Fibroblast of skin of left quadriceps (primary cell): ENCODE measurements at places on chromosomes 13 and 19.

DNA sequence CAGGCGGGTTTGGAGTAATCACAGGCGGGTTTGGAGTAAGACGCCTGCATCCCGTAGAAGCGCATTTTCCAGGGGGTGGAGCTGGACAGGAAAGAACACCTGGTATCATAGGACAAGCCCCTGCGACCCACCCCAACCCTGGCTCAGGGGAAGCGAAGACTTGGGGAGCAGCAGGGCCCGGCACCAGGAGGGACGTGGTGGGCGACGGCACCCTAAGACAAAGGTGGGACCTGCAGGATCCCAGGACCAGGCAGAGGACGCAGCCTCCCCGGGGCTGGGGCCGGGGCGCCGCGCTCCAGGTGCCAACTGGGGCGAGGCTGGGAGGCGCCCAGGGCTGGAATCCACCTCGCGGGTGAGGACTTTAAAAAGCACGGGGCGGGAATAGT lies 520 bp downstream of the ZNF600 start:
- no peak for DNase-seq

GRCh38 chr13:26985285-26985878 lies 186.2 kb downstream of the USP12 start:
- peak; percentile 54 for DNase-seq

DNA sequence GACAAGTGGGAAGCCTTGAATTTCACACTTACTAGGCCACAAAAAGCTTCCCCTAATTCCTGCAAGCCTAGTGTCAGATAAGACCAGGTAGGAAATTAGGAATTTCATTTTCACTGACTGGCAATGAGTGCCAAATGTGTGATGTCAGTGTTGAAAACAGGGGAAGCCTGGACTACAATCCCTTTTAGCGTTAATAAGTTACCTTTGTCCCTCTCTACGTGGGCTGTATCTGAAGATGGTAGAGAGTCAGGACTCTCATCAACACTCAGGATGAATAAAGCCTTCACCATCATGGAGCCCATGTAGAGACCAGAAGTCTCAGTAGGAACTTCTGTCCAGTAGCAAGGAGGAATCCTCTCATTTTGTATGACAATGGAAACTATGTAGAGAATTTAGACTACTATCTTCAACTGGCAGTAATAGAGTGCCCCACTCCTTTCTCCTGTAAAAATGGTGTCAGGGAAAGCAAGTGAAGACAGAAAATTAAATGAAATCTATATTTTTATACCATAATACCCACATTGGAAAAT lies 324.1 kb upstream of the KLHL1 start:
- DNase-seq, result no peak

DNA sequence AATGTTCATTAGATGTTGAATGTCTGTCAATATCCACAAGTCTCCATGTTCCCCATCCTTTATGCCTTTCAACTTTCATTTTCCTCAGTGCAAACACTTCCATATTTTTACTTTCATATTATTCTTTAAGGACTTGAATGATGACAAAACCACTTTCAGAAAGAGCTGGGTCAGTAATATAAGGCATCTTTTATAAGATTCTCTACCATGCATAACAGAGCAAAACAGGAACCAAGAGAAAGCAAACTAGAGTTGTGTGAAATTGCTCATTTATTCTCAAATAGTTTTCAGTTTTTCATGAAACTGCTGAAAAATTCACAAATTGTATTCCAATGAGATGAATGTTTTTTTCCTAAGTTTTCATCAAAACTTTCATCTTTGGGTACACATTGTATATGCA lies 1247.6 kb downstream of the PCDH17 start:
- no peak for DNase-seq

DNA sequence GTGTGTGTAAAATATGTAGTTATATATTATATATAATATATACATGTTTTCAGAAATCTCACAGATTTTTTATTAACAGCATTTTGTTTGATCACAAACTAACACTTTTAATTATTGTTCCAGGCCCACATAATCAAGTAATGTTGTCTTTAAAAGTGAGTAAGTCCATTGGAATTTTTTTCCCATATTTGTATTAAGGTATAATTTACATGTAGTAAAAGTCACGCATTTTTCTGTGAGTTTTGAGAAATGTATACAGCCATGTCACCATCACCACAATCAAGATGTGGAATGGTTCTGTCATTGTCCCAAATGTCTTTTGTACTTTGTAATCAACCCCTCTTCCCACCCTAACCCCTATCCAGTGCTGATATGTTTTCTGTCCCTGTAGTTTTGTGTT lies 120.0 kb upstream of the RFC3 start:
- no peak for DNase-seq

DNA sequence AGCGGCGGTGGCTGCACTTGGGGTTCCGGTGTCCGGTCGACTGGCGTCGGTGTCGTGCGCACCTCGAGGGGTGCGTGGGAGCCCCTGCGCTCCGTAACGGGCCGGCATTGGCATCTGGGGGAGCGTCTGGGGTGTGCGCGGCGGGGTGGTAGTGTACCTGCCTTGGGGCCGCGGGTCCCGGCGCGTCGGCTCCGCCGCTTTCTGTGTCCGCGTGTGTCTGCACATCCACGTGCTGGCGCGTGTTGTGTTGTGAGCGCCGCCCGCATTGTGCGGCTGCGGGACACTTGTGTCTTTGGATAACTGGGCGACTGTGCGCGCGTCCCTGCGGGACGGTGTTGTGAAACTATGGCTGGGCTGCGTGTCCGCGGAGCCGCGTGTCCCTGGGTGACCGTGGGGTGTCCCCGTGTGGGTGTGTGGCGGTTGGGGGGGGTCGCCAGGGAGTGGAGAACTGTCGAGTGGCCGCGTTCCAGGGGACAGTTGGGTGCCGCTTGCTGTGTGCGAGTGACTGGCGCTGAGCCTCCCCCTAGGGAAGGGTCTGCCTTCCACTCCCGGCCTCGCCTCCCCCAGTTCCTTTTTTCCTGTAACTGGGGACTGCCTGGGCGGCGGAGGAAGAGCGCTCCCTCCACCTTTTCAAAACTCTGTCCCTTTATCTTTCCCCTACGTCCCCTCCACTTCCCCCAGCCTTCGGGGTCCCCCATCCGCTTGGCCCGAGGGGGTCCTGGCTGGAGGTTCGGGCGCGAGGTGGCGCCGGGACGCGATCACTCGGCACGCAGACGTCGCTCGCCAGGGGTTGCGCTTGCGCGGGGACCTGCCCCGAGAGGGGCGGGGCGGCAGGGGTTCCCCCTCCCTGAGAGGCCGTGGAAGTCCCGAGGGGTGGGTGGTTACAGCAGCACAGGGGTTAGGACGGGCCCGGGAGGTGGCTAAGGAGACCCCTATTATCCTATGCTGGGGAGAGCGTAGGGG lies 5.7 kb upstream of the NFIC start:
- no peak for DNase-seq
